Dorsolateral prefrontal cortex (tissue), 122 donors: ENCODE measurements at places on chromosomes 2 and 18.

- no peak for DNase-seq
These were observed 204.1 kb downstream of the CELF4 start for GRCh38 chr18:37361335-37362157.

DNA sequence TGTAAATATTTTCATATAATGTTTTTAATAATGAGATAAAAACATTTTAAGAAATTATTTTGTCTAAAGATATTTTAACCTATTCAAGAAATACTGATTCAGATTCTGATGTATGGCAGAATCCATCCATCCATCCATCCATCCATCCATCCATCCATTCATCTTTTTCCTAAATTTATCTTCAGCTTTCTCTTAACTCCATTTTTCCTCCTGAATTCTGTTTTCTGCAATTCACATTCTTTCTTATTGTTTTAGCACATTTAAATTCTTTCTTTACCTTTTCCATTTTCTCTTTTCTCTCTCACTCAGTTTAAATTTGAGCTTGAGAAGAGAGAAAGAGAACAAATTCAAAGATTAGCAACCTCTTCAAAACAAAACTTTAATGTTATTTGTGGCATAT is 3.6 kb downstream of the LRP1B start:
- no peak for DNase-seq

DNA sequence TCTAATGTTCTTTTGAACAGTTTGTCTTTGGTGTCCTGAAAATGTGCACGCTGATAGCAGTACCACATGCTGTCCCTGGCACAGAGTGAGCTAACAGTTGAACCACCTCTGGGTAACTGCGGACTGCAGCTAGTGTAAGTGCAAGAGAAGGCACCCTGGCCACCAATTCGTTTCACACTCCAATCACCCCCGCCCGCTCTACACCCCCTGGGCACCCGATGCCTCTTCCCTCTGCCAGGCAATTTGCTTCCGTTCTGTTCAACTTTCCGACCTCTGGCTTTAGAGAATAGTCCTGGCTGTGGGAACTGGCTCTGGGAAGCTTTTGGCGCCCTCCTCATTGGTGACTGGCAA is 1.4 kb downstream of the DOCK10 start:
- no peak for DNase-seq

DNA sequence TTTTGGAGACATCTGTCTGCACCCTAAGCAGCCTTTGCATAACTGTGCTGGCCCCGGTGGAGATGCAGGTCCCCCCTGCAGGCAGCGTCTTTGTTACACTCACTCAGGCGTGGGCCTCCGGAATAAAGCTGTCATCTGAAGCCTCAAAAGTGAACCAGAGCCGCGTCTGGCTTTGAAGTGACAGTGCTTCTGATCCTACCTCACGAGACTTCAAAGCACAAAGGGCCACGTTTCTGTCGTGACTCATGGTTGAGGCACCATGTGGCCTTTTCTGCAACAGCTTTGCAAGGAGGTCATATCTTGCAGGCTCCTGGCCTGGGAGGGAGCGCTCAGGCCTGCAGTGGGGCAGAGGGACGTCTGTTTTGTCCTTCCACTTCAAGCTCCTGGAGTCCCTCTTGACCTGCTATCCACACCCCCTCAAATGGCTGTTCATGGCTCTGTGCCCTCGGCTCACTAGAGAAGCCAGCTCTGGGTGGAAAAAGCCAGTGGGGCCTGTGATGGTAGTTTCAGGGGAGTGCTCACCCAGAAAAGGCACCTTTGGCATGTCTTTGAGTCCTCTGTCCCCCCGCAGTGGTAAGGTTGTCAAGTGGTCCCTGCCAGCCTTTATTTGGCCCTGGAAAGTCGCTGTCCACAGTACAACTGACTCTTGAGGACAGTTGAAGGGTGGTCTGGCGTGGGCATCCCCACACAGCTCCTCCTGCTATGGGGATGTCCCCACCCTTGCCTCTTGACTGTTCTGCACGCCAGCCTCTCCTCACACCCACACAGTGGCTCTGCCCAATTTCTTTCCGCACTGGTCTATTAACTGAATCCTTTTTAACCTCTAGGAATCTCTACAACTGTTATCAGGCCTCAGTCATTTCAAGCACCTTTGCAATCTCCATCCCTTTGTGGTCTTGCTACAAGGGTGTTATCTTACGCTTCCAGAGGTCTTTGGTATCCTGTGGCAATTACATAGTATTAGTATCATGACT is 19.3 kb downstream of the GPR55 start:
- peak; percentile 33 for DNase-seq

GRCh38 chr2:101574622-101575021 is 99.7 kb upstream of the RFX8 start:
- no peak for DNase-seq

DNA sequence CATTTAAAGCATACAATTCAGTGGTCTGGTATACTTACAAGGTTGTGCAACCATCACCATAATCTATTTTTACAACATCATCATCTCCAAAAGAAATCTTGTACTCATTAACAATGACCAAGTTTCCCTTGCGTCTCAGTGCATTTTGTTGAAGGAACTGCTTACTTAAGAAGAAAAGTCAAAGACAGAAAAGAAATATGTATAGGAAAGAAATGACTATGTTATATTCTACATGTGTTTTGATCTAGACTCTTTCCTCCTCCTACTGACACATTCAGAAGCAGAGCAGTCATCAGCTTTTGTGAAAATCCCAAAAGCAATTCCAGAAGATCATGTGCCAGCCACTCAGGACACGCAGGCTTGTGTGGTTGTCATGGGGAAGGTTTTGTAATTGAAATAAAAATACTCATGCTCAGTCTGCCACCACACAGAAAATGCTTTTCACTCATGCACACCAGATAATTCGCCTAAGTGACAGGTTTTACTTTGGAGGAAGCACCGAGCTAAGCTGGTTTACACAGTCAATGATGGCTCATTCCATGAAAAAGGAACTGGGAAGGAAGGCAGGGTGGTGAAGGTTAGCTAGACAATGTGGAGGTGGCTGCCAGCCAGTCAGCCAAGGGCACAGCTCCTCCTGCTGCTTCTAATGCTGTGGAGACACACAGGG is 158.5 kb upstream of the REV1 start:
- no peak for DNase-seq

- no peak for DNase-seq
These were observed 4.4 kb upstream of the ATG16L1 start for GRCh38 chr2:233247116-233247515.

- DNase-seq: no peak
These were observed 117.3 kb downstream of the FEZ2 start for GRCh38 chr2:36480636-36481035.

- DNase-seq: no peak
These were observed 375.0 kb downstream of the LRRTM4 start for GRCh38 chr2:77147153-77147552.

- no peak for DNase-seq
These were observed 16.4 kb downstream of the GPR45 start for GRCh38 chr2:105257981-105258380.

DNA sequence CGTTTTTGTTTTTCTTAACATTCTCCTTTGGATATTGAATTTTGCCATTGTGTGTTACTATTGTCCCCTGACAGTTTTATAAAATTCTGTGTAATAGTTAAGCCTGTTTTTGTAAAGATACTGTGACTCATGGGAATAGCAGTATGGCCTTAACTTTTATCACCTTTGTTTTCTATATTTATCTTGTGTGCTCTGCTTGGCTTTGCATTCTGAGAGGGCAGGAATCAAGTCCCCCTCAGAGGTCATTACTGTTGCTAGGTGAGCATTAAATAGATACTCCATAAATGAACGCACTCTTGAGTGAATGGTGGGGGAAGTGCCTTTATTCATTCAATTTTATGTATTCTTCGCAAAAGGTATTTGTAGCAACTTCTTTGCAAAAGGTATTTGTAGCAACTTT is 160.0 kb downstream of the PHLPP1 start:
- DNase-seq: no peak

GRCh38 chr2:44708661-44709000 is 232.9 kb upstream of the SIX3 start:
- no peak for DNase-seq

- DNase-seq: no peak
These were observed 260.4 kb downstream of the LPIN1 start for GRCh38 chr2:12006850-12007249.

DNA sequence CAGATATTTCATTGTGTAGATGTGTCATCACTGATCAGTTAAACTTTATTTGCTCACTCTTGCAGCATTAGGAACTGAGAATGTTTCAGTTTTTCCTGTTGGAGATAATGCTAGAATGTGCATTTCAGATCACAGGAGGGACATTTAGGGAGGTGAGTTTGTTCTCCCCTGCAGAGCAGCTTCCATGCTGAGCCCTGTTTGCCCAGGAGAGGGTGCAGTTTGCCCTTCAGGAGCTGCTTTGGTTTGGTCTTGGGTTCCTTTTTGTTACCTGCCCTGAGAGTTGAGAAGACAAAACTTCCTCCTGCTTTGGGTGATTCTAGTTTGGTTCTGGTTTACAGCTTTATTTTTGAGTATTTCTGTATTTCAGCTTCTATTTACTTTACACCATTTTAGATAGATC is 49.9 kb downstream of the DGKD start:
- no peak for DNase-seq

- DNase-seq: no peak
These were observed 16.8 kb upstream of the AGFG1 start for GRCh38 chr2:227455200-227455599.

DNA sequence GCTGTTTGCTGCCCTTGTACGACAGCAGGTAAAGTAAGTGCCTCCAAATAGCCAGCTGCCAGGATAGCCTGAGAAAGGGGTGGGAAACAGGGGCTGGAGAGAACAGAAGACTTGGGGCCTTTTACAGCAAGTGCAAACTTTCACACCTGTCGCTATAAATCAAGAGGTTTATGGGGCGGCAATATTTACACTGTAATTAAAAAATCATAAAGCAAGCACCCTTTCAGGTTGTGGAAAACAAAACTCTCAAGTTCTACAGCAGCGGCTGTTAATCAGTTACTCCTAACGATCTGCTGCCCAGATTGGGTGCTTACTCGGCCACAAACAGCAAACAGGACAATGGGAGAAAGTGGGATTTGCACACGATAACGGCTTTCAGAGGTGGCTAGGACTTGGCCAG is 359.5 kb upstream of the ETAA1 start:
- no peak for DNase-seq

GRCh38 chr18:13374468-13375301 is 156.1 kb downstream of the LDLRAD4 start:
- peak; percentile 73 for DNase-seq

- no peak for DNase-seq
These were observed 34.7 kb upstream of the CDK5R2 start for GRCh38 chr2:218924757-218925156.

GRCh38 chr2:236971131-236971821 is 114.4 kb upstream of the COPS8 start:
- DNase-seq: no peak

GRCh38 chr18:63210521-63210920 is 109.0 kb downstream of the BCL2 start:
- DNase-seq: no peak

- no peak for DNase-seq
These were observed 245.0 kb upstream of the FN1 start for GRCh38 chr2:215680605-215681598.

DNA sequence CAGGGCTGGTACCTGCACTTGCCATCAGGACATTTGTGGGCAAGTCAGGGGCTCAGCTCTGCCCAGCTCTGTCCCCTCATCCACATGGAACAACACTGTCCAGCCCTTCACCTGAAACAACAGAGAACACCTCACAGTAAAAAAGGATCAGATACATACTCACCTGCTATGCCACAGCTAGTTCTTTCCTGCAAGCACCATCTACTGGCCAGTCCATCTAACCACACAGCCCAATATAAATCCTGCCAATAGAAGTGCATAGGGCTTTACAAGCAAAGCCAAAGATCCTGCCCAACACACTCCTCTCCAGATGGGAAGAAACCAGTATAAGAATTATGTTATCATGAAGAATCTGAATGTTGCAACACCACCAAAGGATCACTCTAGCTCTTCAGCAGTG is 52.2 kb upstream of the GALNT13 start:
- DNase-seq: no peak

GRCh38 chr18:9079818-9080528 is 22.5 kb upstream of the NDUFV2 start:
- DNase-seq: no peak

GRCh38 chr18:61308795-61309393 is 24.3 kb upstream of the CDH20 start:
- peak; percentile 81 for DNase-seq

GRCh38 chr2:72612614-72613160 is 213.1 kb downstream of the EXOC6B start:
- no peak for DNase-seq

GRCh38 chr2:146203064-146203624 is 1641.7 kb upstream of the ACVR2A start:
- no peak for DNase-seq

- no peak for DNase-seq
These were observed 23.5 kb upstream of the GNAL start for GRCh38 chr18:11665587-11665986.

GRCh38 chr2:98691303-98691702 is 39.6 kb downstream of the MGAT4A start:
- DNase-seq: no peak

GRCh38 chr2:44305882-44306281 is 30.6 kb downstream of the SLC3A1 start:
- DNase-seq: no peak

- DNase-seq: no peak
These were observed 26.1 kb downstream of the CDC42EP3 start for GRCh38 chr2:37645362-37645761.

DNA sequence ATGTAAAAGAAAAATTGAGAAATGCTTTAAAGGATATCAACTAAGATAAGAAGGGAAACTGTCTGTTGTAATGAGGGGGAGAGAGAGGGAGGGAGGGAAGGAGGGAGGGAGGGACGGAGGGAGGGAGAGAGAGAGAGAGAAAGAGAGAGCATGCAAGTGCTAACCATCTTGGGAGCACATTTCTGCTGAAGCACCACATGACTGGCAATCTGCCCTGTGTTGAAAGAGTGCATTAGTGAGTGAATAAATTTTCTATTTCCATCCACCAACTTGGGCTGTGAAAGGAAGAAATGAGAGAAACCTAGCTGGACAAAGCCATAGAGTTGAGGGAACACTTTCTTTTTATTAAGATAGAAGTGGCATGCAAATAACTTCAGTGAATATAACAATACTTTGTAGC is 110.7 kb downstream of the TMX3 start:
- DNase-seq: no peak

GRCh38 chr2:217948897-217949296 is 53.9 kb downstream of the TNS1 start:
- DNase-seq: peak; percentile 23

DNA sequence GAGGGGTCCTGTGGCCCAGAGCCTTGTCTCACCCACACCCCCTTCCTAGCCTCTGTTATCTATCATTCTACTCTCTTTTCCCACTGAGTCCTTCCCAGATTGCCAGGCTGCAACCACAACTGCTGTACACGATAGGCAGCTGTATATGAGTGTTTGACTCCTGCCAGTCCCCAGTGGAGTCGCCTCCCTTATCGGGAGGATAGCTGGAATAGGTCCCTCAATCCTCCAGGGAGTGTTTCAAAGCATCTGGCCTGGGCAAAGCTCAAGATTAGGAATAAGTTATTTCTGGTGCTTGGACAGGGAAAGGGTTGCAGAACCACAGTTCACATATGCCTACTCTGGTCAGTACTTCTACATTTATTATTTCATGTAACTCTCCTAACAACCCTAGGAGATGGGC is 4.8 kb downstream of the MSGN1 start:
- no peak for DNase-seq
